ENCODE measurements at places on chromosomes 7 and 10.

DNA sequence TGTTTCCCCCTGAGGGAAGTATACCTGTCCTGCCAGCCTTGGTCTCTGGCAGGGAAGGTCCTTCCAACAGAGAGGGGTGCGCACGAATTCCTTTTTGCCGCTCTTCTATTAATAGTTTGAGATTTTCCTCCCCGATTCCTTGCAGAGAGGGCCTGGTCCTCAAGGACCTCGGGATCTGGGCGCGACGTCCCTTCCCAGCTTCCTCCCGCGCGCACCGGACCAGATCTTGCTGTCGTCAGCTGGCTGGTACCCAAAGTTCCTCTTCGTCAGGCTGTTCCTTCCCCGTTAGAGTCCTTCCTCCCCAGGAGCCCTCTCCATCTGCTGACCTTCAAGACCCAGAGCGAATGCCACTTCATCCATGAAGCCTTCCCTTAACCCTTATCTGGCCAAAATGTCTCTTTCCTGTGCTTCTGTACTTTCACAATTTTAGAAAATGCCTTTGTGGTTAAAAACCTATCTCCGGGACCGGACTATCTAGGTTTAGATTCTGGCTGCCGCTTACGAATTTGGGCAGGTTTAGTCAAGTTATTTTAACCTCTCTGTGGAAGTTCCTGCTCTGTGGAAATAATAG, 851 bp upstream of the GOT1 start:
- no peak for DNase-seq

DNA sequence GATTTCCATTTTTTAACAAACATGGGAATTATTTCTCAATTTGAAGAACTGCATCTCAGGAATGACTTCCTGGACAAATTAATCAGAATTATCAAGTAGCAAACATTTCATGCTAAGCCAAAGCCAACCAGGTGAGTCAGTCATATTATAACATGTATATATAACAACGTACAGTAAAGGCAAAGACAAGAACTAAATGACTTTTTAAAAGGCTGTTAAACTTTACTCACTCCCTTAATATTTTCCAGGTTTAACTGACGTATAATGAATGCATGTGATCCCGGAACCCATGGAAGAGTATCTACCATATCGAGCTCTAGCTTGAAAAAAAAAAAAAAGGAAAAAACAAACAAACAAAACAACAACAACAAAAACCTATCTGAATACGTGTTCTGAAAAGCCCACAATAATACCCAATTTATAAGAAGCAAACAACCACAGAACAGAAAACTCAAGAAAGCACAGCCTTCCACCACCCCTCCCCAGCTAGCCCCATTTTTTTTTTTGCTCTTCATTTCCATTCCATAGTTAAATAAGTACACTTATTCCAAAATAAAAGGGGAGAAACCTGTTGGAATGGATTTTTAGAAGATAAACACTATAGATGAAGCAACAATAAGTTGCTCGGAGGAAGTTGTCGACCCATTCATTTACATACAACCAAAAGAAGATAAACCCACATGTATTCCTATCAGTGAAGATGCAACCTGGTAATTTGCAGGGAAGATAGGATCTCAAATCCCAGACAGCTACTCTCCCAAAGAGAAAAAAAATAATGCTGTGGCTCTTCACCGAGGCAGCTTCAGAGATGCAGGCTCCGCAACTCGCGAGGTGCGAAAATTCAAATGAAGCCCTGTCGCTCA, 537 bp downstream of the NAPEPLD start:
- no peak for DNase-seq

DNA sequence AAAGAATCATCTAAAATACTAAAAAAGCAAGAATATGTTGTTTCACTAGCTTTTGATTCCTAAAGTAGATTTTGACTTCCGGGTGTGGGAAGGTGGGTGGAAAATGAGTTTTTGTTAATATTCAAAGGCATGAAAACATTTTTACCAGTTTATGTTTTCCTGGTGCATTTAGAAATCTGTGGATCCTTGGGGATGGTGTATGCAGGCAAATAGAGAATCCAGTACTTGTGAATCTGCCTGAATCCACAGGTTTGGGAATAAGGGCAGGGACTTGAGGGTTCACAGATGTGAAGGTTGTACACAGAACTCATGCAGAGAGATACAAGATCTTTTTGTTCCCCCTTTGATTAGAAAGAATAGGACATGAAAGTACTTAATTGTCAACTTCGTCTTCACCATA, 22.4 kb downstream of the AUTS2 start:
- no peak for DNase-seq

DNA sequence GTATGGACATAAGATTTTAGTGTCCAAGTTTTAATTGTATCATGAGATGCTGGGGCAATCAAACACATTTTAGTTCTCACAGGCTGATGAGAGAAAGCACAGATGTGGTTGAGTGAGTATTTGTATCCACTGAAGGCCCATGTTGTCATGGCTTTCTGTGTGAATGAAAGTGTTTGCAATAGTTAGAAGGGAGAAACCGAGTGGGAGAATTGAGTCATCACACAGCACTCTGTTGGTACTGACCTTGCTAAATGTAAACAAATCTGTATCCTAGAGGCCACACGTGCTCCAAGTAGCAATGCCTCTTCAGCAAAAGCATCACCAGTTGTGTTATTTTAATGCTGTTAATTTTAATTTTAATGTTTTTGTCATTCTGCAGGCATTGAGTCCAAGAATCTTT, 121.2 kb downstream of the EMX2 start:
- no peak for DNase-seq

GRCh38 chr7:111829221-111829620, 266.9 kb upstream of the IMMP2L start:
- DNase-seq: no peak

DNA sequence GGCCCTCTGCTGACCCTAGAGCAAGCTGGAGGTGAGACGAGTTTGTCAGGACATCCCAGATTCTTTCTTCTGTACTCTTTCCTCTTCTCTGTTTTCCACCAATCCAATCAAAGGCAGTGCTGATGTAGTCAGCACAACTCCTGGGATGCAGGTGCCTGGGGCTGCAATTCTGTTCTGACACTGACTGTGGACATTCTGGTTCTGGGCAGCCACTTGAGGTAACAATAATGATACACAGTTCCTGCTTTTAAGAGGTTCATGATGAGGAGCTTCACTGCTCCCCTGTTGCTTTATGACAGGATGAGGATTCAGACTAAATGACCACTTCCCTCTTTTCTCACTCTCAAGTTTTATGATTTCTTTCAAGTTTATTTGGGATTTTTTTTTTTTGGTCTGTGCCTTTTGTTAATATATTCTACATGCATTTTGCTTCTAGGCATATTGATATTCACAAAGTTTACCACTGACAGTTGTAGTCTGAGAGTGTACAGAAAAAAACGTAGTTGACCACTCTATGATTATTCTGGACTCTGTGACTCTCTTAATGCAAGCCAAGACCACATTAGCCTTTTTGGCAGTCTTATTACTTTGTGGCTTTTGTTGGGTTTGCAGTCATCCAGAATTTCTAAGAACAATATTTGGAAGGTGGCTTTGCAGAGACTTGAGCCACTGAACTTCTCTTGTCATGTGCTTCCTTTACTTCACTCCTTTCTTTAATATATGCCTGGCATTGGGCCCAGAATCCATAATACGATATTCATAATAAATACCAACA, 247.6 kb downstream of the AUTS2 start:
- no peak for DNase-seq

- no peak for DNase-seq
These were observed 5.0 kb upstream of the PRKAR1B start for GRCh38 chr7:732094-732541.

- DNase-seq: no peak
These were observed 18.9 kb upstream of the NRBF2 start for GRCh38 chr10:63114031-63114814.

DNA sequence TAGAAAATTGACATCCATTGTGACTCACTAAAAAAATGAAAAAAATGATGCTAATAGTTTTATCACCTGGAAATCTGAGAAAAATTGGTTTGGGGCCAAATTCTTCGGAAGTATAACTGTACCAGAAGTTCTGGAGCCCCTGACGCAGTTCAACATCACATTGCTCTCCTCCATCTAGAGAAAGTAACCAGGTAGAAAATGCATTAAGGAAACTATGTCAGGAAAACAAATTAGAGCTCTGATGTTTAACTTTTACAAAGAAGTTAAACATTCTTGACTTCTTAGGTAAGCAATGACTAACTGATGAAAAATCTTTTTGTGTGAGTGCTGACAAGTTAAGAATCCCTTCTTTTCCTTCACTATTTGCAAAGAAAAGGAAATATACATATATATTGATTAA, 61.1 kb upstream of the TMEM196 start:
- no peak for DNase-seq

DNA sequence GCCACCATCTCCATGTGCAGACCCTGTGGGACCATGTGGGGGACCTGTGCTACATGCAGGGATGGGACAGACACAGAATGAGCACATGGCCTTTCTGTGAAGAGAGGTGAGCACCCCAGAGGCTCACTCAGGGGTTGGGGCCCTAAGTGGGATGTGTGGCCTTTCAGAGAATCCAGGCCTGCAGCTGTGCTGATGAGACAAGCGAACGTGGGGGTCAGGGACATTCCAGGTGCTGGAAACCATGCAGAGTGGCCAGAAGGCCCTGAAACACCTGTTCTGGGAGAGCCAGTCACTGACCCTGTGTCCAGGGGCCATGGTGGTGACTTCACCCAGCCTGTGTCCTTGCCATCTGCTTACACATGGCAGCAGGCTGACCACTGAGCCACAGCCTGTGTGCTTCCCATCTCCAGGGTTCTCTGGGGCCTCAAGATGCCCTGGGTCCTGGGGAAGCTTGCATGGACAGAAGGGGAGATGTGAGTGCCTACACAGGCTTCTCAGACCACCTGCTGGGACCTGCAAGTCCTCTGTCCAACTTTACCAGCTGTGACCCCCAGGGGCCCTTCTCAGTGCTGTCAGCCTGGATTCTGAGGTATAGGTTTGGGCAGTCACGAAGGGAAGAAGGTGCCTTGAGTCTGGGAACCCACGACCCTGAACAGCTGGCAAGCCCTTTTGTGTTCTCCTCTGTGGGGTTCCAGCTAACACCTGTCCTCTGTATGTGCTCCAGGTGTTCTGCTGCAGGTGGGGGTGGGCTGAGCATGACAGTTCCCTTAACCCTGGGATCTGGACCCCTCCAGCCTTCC, 17.6 kb downstream of the RAMP3 start:
- DNase-seq: no peak

GRCh38 chr7:2622869-2623697, 8.7 kb upstream of the TTYH3 start:
- DNase-seq: no peak

- DNase-seq: no peak
These were observed 97.6 kb downstream of the LYZL1 start for GRCh38 chr10:29386342-29386999.

- peak; percentile 83 for DNase-seq
These were observed 5.3 kb downstream of the SRGN start for GRCh38 chr10:69092959-69093850.

- no peak for DNase-seq
These were observed 38.0 kb downstream of the MEOX2 start for GRCh38 chr7:15648461-15648961.
